ENCODE measurements at places on chromosomes 4 and X.

GRCh38 chr4:153495480-153496193 is 29.5 kb downstream of the TMEM131L start:
- no peak for DNase-seq

DNA sequence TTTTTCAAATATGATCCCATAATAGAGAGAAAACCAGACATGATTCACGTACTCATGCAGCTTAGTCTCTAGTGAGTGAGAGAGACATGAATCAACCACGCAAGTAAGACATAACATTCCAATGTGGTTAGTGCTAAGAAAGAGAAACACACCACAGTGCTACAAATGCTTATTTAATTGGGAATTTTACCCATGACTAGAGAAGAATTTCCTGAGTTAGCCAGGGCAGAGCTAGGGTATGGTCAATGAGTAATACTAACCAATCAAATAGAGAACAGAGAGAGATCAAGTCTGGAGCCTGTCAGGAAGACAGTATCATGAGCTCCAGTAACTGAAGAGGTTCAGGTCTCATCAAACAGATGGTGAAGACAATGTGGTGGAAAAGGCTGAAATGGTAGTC is 495.2 kb downstream of the PDGFC start:
- DNase-seq, result no peak

GRCh38 chrX:133897593-133898163 is 87.7 kb downstream of the GPC3 start:
- no peak for DNase-seq

- DNase-seq, result no peak
These were observed 66.3 kb downstream of the PPP3CA start for GRCh38 chr4:101280866-101281600.

DNA sequence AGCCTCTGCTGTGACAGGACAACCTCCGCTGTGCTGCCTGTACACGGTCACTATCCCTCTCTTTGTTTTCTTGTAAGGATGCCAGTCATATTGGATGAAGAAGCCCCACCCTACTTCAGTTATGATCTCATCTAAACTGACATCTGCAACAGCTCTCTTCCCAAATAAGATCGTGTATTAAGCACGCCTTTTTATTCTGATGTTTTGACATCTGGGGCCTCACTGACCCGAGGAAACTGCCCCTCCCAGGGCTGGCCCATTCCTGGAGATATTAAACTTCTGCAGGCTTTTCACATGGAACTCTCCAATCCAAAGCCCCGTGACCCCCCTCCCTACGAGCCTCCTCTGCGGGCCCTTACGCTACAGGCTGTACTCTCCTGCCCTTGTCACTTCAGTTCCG is 232.0 kb downstream of the ARHGAP10 start:
- DNase-seq, result no peak

All from activated gamma-delta T cell (primary cell).